Activated gamma-delta T cell treated with anti-CD3 and anti-CD28 coated beads, Interleukin-2, amount 50 U/mL, for 16 hours (primary cell): ENCODE measurements at places on chromosomes 1 and 21.

DNA sequence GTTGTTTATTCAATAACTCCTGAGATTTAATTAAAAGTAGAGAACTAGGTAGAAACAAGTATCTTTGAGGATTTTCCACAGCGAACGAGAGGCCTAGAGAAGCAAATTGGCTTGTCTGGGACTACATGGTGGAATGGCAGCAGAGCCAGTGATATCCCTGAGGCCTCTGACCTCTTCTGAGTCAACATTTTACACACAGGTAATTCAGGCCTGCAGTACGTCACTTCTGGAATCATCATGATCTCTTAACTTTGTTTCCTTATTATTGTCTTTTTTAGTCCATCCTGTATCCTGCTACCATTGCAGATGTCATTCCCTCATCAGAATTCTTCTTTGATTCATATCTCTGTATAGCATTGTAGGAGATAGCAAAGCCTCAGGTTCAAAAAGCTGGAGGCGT is 9.9 kb downstream of the SPRTN start:
- no peak for DNase-seq

- no peak for DNase-seq
Observed at GRCh38 chr1:27865821-27866220, 6.5 kb upstream of the THEMIS2 start.

DNA sequence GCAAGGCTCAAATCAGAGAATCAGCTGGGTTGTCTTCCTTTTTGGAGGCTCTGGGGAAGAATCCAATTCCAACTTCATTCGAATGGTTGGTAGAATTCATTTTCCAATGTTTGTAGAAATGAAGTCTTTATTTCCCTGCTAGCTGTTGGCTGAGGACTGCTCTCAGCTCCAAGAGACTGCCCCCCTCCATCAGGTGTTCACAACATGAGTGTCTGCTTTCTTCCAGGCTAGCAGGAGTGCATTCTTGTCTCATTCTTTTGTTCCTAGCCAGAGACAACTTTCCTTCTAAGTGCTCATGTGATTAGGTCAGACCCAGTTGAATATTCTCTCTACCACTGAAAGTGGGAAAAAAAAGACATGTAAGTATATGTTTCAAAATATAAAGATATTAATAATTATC is 95.2 kb downstream of the HLX start:
- DNase-seq: no peak

GRCh38 chr1:238029126-238029525 is 138.4 kb upstream of the ZP4 start:
- DNase-seq: no peak

GRCh38 chr1:209589440-209589839 is 5.9 kb downstream of the CAMK1G start:
- no peak for DNase-seq

DNA sequence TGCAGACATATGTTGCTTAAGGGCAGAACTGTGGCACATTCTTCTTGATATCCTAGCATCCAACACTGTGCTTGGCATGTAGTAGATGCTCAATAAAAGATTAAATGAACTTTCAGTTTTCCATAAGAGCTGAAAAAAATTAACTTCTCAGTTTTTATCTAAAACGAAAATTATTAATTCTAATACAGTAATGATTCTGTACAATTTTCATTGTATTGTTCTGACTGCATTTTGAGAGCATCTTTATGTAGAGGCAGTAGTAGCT is 46.6 kb downstream of the FGGY start:
- no peak for DNase-seq

DNA sequence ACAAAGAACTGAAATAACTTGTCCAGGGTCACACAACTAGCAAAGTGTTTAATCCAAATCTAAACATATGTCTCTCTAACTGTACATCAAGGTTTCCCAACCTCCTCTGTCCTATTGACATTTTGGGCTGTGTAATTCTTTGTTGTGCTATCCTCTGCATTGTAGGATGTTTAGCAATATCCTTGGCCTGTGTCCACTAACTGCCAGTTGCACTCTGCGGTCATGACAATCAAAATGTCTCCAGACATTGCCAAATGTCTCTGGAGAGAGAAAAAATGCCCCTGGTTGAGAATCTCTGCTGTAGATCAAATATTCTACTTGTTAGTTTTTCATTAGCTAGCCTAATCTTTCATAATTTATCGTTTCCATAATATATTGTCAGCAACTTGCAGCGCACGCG is 353.4 kb upstream of the NEGR1 start:
- no peak for DNase-seq

GRCh38 chr1:9852410-9853248 is 28.9 kb upstream of the CLSTN1 start:
- DNase-seq: no peak

DNA sequence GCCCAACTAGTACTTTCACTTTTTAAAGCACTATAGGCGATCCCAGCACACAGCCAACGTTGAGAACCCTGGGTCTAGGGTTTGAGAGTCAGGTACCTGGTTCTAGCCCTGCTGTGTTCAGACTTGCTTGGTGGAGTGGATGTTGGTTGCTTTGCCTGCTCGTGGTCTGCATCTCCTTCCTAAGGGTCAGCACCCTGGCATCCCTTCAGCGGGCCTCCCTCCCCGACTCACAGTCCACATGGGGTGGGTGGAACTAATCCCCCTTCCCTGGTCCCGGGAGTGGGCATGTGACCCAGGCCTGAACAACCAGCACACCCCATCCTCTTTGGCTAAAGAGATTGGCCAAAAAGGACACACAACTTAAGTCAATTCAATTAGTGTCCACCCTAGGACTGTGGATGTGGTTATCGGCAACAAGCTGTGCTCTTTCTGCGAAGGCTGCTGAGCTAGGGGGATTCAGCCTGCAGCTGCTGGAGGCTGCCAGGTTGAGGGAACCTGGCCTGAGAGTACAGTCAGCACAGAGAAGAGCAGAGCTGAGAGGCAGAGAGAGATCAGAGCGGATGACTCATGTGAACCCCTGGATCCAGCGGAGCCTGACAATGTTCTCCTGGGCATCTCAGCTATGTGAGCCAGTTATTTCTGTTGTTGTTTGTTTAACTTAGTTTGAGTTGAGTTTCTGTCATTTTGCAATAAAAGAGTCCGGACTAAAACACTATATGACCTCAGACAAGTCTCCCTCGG is 138.9 kb downstream of the ACTL8 start:
- no peak for DNase-seq

GRCh38 chr1:46931151-46931550 is 10.1 kb downstream of the CYP4A11 start:
- no peak for DNase-seq

GRCh38 chr1:39105061-39105840 is 79.1 kb downstream of the NDUFS5 start:
- peak; percentile 21 for DNase-seq

GRCh38 chr1:190046231-190046630 is 431.4 kb downstream of the BRINP3 start:
- no peak for DNase-seq

GRCh38 chr1:206037581-206037980 is 13.9 kb upstream of the CTSE start:
- DNase-seq: no peak

GRCh38 chr1:21289700-21290545 is at the start of gene ECE1:
Gene ECE1 (minus strand): TSS chr1:21290463. CDS start chr1:21290414, 49 bp downstream.
- peak; percentile 38 for DNase-seq

- DNase-seq: no peak
Observed at GRCh38 chr1:234955107-234955731, 173.4 kb downstream of the TOMM20 start.

DNA sequence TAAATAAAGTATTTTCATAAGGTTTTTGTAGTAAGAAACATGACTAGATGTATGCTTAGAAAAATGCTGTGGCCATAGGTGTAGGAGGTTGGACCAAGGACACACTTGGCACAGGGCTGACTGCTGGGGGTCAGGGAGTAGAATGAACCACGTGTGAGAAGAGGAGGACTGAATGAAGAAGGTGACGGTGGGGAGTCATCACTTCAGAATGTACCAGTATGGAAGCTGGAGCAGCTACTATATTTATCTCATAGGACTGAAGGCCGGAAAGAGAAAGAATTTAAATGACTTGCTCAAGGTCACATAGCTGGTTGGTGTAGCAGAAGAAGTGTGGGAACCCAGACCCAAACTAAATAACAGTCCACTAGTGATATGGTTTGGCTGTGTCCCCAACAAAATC is 79.8 kb upstream of the HAO2 start:
- DNase-seq: no peak

DNA sequence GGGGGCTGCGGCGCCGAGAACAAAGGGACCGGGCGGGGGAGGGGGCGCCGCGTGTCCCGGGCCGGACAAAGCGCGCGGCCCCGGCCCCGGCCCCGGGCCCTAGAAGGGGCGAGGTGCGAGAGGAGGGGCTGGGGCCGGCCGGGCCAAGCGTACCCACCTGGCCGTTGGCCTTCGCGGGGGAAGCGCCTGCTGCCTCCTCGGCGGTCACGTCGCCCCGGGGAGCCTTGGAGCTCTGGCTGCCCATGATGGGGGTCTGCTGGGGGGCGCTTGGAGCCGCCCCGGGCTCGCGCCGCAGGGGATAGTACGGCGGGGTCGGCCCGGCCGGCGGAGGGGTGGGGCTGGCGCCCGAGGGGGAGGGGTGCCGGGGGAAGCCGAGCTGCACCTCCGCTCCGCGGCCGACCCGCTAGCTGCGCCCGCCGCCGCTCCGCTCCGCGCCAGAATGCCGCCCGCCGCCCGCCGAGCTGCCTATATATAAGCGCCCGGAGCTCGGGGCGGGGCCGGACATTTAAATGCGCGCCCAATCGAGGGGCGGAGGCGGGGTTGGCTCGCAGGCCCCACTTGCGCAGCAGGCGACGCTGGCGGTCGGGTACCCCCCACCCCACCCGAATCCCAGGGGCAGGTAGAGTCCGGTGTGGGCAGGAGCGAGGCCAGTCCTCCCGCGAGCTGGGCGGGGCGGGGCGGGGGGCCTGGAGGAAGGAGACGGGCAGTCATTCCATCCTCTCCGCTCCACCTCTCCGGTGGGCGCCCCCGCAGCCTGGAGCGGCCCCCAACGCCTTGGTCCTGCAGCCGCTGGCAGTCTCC is at the start of gene MARCKSL1:
Gene MARCKSL1, minus strand, starts transcription at position 444 of the 801 bp plus-strand sequence. Its CDS starts 200 bp downstream, at position 244.
- peak; percentile 78 for DNase-seq

DNA sequence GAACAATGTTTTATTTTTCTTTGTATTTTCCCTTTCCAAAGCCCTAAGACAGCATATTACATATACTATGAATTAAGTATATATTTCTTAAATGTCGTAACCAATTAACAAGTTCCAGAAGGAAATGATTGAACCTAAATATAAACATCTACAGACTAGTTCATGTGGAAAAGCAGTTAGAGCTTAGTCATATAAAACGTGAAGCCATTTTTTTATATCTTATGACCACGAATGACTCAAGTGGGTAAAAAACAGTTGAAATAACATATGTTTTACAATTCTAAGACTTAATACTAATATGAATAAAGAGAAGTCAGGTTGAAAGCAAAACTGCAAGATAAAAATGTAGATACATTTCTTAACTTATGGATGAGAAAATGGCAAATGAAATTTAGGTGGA is 307.3 kb downstream of the BRINP3 start:
- no peak for DNase-seq

GRCh38 chr1:39102537-39103327 is 76.6 kb downstream of the NDUFS5 start:
- no peak for DNase-seq

DNA sequence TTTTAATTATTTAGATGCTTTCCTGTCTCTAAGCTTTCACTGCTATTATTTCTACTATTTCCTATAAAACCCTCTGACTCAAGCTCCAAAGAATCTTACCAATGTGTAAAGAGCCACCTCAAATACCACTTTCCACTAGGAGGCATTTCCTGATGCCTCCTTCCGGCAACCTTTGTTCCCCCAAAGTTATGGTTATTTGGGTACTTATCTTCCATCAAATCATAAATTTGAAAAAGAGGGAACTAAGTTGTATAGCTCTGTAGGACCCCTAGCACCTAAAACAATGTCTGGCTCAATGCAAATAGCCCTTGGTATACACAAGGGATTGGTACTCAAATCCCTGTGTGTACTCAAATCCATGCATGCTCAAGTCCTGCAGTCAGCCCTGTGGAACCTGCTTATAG is 79.6 kb downstream of the NME7 start:
- no peak for DNase-seq

- DNase-seq: no peak
Observed at GRCh38 chr1:58064166-58064565, 482.4 kb downstream of the OMA1 start.

- DNase-seq: no peak
Observed at GRCh38 chr21:42583477-42584295, 69.7 kb upstream of the PDE9A start.

DNA sequence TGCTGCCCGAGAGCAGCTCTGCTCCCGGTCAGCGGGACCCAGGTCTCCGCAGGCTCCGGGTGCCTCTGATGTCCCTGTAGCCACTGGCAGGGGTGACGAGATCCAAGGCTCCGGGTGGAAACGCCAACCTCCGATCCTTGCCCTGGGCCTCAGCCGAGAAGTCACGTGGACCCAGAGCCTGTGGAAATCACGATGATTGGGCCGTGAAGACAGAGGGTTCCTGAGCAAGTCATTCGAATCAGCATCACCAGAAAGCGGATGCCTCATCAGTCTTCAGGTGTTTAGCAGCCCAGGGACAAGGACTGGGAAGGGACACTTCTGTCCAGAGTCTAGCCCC is 12.5 kb downstream of the LRRC3 start:
- DNase-seq: no peak

DNA sequence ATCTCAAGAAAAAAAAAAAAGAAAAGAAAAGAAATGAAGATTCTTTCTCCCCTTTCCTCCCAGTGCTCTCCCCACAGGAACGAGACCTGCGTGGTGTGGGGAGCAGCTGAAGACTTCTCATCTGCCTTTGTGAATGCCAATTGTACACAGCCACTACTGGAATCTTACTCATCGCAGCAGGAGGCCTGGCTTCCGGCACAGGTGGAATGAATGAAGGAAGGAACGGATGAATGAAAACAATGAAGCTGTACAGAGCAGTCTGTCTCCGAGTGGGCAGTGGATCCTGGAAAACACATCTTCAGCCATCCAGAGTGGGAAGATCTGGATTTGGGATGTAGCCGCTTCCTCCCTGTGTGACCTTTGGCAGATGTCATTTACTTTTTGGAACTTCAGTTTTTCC is 64.9 kb downstream of the RUNX3 start:
- DNase-seq: no peak

GRCh38 chr1:42439940-42440339 is 15.9 kb downstream of the ZMYND12 start:
- DNase-seq: no peak

DNA sequence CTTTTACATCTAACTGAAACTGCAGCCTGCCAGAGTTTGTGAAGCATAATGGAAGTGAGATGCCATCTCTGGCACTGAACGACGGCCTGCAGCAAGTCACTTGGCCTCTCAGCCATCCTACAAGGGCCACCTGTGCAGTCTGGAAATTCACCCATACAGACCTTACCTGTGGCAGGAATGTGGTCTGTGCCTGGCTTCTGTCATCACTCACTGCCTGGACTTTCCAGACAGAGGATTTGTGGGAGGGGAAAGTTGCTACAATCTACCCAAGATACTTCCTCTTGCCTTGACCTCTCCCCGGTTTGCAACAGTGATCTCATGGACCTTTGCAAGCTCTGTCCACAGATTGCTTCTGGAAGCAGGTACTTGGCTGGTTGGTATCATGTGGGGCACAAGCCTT is 58.4 kb upstream of the ATP1B1 start:
- DNase-seq: no peak

DNA sequence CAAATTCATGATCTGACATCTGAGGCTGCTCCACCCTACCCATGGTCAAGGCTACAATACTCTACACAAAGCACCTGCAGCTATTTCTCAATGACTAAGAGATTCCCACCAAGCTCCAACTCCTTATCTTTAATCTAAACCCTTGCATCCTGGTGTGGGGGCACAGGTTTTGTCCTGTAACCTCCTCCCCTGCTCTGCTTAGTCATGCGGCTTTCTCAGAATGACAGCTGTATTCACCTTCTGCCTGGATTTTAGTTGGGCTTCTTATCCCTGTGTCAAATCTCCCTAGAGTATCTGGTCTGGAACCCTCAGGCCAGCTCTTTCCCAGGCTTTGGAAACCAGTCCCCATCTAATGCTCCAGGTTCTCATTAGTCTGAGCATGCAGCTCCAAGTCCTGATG is 159.0 kb downstream of the BARHL2 start:
- DNase-seq: no peak
